ENCODE measurements at places on chromosomes 7 and 10. TPM values are rescaled to one million over a fixed set of nuclear protein-coding genes. Genes with fewer than 3 reads are reported as not detected.

GRCh38 chr7:28038175-28038797, 142.3 kb downstream of the JAZF1 start:
- peak; percentile 7 for DNase-seq

- DNase-seq = peak; percentile 7
Observed at GRCh38 chr7:45394117-45394708, 180.0 kb upstream of the ADCY1 start.

- DNase-seq = peak; percentile 54
Observed at GRCh38 chr10:96910488-96911395, 78.6 kb downstream of the LCOR start.

The GRID1 gene
- under 0.01 TPM for total RNA-seq

The RET gene
- total RNA-seq = 0.26 TPM

The CALML3 gene
- 1.0 TPM for total RNA-seq

DNA sequence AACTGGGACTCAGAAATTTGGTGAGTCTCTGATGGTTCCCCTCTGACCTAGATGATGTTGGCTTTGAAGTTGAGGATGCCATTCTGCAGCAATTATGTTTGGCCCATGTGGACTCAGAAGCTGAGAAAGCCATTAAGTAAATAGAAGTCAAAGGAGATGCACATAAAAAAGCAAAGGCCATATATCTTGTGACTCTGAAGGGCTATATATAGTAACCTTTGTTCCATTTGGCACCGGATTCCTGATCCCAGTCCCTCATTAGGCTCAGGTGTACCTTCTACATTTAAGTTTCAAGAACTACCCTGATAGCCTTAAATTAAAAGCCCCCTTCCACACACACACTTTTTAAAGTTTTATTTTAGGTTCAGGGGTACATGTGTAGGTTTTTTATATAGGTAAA, 50.0 kb upstream of the PDK4 start:
- DNase-seq = no peak
